ENCODE measurements at places on chromosomes 12 and 14. TPM values are rescaled to one million over a fixed set of nuclear protein-coding genes. Genes with fewer than 3 reads are reported as not detected.

GRCh38 chr14:52235434-52235833 lies 32.1 kb upstream of the PTGDR start:
- no peak overlapping the region for H3K27ac ChIP-seq
- H3K4me3 ChIP-seq: no peak overlapping the region
- no peaks in the 10 kb centered on the region for H3K36me3 ChIP-seq
- DNase-seq: no peak

GRCh38 chr12:93567174-93567573 lies 5.3 kb upstream of the SOCS2 start:
- no peaks in the 10 kb centered on the region for H3K27me3 ChIP-seq
- H3K27ac ChIP-seq: no peak overlapping the region
- no peak for DNase-seq
- no peaks in the 10 kb centered on the region for H3K4me1 ChIP-seq
- H3K4me3 ChIP-seq: no peak overlapping the region

The KLHL33 gene
- 1.2 TPM for total RNA-seq

DNA sequence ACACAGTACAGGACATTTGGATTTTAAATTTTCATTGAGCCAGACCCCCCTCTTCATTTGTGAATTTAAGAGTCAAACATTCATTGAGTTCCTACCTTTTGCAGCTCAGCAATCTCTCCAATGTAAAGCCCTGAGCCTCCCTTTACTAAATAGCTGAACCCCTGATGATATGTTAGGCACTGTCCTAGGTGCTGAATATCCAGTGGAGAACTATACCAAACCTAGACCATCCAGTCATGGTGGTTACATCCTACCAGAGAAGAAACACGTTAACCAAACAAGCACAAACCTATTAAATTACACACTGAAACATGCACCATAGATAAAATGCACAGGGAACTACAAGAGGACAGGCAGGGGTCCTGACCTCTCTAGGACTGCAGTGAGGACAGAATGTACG lies 1585.3 kb upstream of the TMEM132C start:
- DNase-seq: no peak
- no peak overlapping the region for H3K27ac ChIP-seq
- H3K4me3 ChIP-seq: no peak overlapping the region
- H3K27me3 ChIP-seq: no peaks in the 10 kb centered on the region
- H3K36me3 ChIP-seq: no peaks in the 10 kb centered on the region
- H3K4me1 ChIP-seq: no peaks in the 10 kb centered on the region

DNA sequence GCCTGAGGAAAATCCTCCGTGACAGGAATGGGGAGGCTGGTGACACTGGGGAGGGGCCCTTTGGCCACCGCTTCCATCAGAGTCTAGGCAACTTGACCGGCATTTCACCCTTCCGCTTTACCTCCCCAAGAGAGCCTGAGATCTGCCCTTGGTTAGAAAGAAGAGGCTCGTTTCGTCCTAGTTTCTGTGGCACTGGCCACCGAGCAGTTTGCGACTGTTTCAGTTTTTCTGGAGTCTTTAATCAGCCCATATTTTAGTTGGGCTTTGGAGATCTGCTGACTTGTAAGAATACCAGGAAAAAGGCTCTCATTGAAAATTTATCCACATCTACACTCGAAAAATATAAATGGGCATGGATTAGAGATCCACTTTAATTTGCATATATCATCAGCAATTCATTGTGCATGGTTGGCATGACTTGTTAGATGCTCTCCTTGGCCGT lies 414 bp upstream of the ANKS1B start:
- peak overlapping the region; percentile 66 for H3K27ac ChIP-seq
- no peaks in the 10 kb centered on the region for H3K36me3 ChIP-seq
- no peak for DNase-seq
- peaks cover 8% of the 10 kb centered on the region for H3K4me1 ChIP-seq
- no peaks in the 10 kb centered on the region for H3K27me3 ChIP-seq

The SIVA1 gene
- total RNA-seq: 284 TPM

GRCh38 chr14:61192989-61193388 lies 88.1 kb downstream of the TMEM30B start:
- H3K36me3 ChIP-seq: no peaks in the 10 kb centered on the region
- H3K27me3 ChIP-seq: no peaks in the 10 kb centered on the region
- H3K27ac ChIP-seq: no peak overlapping the region
- DNase-seq: no peak
- H3K4me3 ChIP-seq: no peak overlapping the region

Measured in vagina (tissue), 2 donors.